ENCODE measurements at places on chromosomes 12 and 14. TPM values are rescaled to one million over a fixed set of nuclear protein-coding genes. Genes with fewer than 3 reads are reported as not detected.

Gene NRIP2
- not detected for total RNA-seq

Gene REP15
- 2.0 TPM for total RNA-seq

Gene ITGB7
- total RNA-seq, result not detected

Gene SETD1B
- total RNA-seq, result 7.1 TPM

Gene ESR2
- 0.05 TPM for total RNA-seq

Gene GPRC5A
- total RNA-seq, result 18.7 TPM

Gene TSPAN9
- 65.5 TPM for total RNA-seq

Gene NPFF
- not detected for total RNA-seq

Gene DBX2
- not detected for total RNA-seq

Gene PGF
- 529 TPM for total RNA-seq

Gene PLEKHG7
- total RNA-seq, result not detected

Gene KRT72
- total RNA-seq, result not detected

- DNase-seq, result no peak
Observed at GRCh38 chr12:94062796-94063635, 85.4 kb upstream of the PLXNC1 start.

DNA sequence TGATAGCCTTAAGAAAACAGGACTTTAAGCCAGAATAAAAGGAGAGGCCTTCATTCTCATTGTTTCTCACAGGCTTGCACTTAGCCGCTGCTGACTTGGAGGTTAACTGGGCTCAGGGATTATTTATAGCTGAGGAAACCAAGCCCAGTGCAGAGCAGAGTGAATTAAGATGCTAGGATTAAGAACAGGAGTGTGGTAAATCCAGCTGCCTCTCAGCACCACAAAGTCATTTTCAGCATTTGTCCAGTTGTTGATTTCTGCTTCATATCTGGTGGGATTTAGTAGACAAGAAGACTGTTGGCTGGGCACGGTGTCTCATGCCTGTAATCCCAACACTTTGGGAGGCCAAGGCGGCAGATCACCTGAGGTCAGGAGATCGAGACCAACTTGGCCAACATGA is 14.3 kb upstream of the KRT73 start:
- no peak for DNase-seq

- DNase-seq, result no peak
Observed at GRCh38 chr14:96991226-96991625, 194.0 kb downstream of the VRK1 start.

- no peak for DNase-seq
Observed at GRCh38 chr14:21915826-21916225, 242.2 kb upstream of the OR4E1 start.

DNA sequence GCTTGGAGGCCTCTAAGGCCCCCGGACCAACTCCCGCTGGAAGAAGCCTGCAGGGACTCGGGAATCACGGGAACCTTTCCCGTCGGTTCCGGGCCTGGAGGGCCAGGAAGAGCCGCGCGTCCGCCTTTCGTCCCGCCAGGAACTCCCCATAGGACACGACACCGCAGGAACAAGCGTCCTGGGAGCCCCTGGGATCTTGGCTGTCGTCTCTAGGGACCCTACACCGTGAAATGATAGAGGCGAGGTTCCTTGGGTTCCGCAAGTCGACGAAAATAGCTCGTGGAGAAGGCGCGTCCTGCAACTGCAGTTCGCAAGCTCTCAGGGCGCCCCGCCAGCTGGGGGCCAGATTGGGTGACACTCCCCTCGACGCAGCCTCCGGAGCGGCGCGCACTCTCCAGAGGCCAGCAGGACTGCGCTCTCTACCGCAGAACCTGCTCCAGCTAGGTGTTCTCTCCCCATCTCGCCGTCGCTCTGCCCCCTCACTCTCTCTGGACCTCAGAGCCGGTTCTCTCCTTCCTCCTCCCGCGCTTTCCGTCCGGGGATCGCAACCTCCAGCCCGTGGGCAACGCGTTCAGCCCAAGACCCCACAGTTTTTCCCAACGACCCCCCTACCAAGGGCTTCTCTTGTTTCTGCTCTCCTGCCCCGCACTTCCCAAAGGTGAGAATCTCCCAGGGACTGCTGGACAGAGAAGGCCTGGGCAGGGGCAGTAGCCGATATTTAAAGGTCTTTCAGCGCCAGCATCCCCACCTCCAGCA is 776 bp downstream of the BMP4 start:
- no peak for DNase-seq

GRCh38 chr12:64451687-64452558 is at the start of gene TBK1:
Gene TBK1, plus strand, starts transcription at chr12:64452120. Its CDS starts 3,751 bp downstream, at chr12:64455871.
- no peak for DNase-seq

DNA sequence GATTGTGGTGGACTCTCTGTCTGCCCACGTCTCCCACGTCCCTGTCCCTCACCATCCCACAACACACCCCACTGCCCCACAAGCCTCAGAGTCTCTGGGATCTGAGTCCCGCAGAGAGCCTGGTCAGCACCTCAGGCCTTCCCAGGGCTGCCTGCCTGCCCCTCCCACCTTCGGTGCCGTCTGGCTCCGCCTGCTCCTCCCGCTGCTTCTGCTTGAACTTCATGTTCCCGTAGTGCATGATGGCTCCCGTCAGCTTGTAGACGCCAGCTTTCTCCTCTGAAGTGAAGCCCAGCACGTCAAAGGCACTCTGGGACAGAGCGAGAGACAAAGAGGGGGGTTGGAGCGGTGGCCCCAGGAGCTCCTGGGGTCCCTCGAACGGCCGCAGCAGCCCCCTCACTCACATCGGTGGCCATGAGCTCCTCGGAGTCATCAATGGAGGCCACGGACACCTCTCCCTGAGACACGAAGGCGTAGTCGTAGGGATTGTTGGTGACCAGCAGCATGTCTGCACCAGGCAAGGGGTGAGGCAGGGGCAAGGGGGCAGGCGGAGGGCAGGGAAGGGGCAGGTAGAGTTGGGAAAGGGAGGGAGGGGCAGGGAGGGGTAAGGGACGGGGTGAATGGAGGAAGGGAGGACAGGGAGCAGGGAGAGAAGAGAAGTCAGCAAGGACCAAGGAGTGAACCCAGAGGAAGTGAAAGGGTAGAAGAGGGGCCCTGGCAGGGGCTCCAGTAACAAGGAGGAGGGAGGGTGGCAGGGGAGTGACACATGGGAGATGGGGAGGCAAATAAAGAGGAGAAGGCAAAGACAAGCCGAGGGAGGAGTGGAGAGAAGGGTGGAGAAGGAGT is 5.6 kb downstream of the MYH6 start:
- DNase-seq, result no peak

DNA sequence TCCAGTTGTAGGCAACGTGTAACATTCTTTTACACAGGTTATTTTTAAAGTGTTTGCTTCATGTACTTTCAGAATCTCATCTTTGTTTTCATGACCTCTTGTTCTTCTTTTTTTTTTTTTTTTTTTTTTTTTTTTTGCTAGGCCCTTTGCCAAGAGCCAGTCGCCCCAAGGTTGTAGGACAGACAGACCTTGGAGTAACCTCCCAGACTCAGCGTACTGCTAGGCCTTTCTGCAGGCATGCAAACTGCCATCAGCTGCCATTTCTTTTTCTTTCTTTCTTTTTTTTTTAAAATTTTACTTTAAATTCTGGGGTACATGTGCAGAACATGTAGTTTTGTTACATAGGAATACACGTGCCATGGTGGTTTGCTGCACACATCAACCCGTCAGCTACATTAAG is 452.3 kb upstream of the MDGA2 start:
- DNase-seq, result no peak

- no peak for DNase-seq
Observed at GRCh38 chr12:9134981-9135628, 19.4 kb upstream of the A2M start.

GRCh38 chr14:50647282-50647681 is 20.8 kb downstream of the SAV1 start:
- DNase-seq, result no peak

- DNase-seq, result no peak
Observed at GRCh38 chr14:103546652-103547454, 15.6 kb downstream of the BAG5 start.

GRCh38 chr12:117216686-117217085 is 26.4 kb upstream of the FBXO21 start:
- no peak for DNase-seq

DNA sequence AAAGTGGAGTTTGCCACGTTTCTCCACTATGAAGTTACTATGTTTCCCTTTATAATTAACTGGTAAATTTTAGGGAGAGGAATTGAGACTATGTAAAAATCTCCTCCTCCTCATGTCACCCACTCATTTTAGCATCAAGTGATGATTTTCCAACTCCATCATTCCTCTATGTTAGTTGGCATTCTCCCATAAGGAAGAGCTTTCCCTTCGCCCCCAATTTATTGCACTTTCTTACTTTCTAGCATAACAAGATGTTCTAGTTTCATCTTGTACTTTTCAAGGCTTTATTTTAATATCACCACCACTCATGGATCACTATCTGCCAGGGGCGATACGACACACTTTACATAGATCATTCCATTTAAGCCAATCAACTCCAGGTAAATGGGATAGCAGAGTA is 97.1 kb downstream of the RPS6KA5 start:
- DNase-seq, result no peak

- DNase-seq, result no peak
Observed at GRCh38 chr14:94025720-94026119, 420 bp upstream of the OTUB2 start.

DNA sequence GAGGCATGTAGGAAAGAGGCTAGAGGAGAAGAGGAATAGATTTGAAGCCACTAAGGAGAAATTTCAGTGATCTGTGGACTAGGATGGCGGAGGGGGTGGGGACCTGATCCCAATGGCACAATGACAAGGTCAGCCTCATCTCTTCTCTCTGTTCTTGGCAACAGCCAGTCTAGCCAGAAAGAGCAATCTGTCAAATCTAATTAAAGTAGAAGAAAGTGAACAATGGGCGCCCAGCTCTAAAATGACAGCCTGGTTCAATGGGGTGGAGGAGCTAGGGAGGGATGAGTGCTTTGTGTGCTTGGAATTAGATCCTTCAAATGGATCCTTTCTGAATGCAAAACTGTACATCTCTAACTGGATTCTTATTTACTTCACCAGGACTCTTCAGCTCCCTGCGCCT is 37.2 kb upstream of the TUBA1C start:
- no peak for DNase-seq
